Hematopoietic multipotent progenitor cell treated with erythropoietin and hydrocortisone succinate and interleukin-3 and kit ligand, for 6 days (in vitro differentiated cells): ENCODE measurements at places on chromosomes 12 and 14.

DNA sequence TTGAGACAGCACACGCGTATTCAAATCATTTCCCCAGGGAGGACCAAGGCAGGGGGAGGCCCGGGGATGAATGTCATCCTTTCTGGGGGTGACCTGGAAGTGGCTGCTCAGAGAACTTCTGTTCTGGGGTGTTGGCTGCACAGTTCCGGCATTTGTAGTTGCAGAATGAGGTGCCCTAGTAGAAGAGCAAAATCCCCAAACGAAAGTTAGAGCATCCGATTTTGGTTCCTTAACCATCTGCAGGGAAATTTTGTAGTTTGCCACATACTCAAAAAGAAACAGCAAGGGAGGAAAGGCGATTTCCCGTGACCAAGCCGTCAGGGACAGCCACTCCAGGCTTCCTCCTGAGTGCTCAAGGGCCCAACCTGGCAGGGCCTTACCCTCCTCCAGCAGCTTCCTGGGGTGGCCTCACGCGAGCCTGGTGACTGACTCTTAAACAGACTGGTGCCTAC, 13.0 kb upstream of the TRAF3 start:
- DNase-seq, result no peak

DNA sequence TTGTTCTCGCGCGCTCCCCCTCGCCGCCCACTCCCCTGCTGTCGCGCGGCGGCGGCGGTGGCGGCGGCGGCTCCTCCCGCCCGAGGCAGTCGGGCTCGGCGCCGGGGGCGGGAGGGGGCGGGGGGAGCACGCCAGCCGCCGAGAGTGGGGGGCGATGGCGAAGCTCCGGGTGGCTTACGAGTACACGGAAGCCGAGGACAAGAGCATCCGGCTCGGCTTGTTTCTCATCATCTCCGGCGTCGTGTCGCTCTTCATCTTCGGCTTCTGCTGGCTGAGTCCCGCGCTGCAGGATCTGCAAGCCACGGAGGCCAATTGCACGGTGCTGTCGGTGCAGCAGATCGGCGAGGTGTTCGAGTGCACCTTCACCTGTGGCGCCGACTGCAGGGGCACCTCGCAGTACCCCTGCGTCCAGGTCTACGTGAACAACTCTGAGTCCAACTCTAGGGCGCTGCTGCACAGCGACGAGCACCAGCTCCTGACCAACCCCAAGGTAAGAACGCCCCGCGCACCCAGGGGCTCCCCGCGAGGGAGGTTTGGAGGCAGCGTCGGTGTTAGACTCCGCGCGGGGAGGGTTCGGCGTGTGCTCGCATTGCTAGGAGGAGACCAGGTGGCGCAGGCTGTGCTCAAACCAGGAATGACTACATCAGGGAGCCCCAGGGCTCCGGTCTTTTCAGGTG, 629 bp downstream of the KCNMB4 start:
- peak; percentile 58 for DNase-seq

GRCh38 chr14:50379563-50379962, 17.1 kb downstream of the CDKL1 start:
- no peak for DNase-seq

DNA sequence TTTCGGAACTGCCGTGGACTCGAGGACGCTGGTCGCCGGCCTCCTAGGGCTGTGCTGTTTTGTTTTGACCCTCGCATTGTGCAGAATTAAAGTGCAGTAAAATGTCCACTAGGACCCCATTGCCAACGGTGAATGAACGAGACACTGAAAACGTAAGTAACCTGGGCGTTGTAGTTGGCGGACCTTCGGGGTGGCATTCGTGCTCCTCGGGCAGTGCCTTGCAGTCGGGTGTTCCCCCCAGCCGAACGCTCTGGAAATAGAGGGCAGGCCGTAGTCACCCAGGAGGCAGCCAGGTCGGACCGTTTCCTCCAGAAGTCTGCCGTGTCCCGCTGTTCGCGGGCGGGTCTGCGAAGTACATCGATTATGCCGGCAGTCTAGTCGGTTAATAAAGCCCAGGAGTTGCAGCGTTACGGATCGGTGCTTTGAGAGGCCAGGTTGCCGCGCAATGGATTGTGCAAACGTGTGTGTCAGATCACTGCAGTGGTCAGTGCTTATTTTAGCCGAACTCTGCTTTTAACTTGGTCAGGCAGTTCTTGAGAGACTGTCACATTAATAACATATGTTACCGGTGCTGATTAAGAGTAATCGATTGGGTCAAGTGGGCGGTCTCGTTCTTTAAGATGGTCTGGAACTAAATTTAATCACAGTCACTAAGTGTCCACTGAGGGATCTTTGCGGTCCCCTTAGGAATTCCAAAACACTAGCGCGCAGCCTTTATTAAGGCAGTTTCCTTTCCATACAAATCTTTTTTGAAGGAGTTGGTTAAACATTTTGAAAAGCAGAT, 906 bp downstream of the MARK3 start:
- peak; percentile 51 for DNase-seq

DNA sequence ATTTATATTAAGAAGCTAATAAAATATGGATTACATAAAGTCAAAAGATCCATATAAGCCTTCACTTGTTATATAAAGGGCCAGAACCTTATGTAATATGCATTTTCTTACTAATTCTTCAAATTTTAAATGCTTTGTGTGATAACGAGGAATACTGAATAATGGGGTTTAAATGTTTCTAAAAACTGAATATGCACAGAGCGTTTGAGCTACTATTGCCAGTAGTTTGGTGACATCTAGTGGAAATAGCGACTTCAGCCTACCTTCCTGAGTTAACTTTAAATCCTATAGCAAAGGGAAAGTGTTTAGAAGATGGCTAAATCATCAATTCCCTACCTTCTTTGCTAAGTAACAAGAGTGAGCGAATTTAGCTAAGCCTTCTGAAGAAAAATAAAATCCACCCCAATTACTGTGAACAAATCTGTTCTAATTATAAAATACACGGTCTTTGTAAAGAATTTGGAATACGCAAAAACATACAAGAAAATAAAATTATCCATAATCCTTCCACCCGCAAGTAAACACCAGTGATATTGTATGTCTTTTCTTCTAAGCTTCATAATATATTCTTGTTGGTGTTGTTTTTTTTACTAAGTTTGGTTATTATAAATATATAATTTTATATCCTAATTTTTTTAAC, 115.5 kb upstream of the G2E3 start:
- peak; percentile 41 for DNase-seq

GRCh38 chr14:75915045-75915444, 66.8 kb downstream of the TGFB3 start:
- DNase-seq, result no peak

- peak; percentile 88 for DNase-seq
Measured at GRCh38 chr12:101773650-101774162, 34.4 kb upstream of the SYCP3 start.
